ENCODE measurements at places on chromosomes 3 and 15.

DNA sequence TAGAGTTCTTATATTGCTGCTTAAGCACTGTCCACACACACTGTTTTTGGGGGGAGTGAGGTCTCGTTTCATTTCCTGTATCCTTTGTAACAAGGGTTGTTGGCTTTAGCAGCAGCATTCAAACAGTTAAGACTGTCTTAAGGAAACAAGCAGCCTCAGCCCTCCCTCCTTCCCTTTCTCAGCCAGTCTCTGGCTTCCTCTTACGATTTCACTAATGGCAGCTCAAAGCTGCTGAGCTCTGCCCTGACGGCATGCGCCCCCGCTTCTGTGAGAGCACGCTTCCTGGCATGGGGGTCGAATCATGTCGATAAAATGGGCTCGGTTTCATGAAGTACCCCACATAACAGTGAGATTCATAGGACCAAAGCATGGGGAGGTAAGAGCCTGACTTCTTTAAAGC, 105.0 kb downstream of the KLHL25 start:
- peak; percentile 17 for DNase-seq

DNA sequence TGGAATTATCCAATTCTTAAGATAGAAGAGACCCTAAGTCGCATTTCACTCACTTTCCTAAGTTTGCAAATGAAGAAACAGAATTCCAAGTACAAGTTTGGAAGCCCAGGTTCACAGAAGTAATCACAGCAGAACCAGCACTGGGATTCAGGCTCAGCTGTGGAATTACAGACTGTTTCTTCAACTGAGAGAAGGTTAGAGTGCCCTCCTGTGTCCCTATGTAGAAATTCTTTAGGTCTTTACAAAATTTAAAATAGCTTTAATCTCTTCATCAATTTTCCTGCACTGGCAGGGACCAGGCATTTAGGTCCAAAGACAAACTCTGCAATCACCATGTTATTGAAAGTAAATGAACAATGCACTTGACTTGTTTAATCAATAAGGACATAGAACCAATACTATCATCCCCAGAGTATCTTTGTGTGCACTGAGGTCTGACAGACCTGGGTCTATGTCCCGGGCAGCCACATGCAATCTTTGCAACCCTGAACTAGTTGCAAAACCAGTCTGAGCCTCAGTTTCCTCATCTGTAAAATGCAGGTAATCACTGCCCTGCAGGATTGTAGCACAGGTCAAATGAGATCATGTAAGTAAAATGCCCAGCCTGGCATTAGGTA, 96.3 kb upstream of the ZBED2 start:
- DNase-seq = peak; percentile 58

DNA sequence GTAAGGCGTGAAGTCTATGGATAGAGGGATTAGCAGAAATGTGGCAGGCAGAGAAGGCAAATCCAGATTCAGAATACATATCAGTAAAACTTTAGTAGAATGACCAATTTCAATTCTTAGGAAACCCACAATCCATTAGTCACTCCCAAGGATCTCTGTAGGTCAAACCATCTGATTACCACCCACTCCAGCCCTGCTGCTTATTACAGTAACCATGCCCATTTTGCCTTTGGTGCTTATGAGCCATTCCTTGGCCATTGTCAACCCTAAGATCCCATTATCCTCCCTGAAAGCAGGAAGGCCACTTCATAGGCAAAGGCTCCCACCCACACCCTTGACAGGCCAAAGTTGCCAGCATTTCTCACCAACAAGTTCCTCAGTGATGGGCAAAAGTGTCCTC, 5.1 kb upstream of the KLHL40 start:
- peak; percentile 15 for DNase-seq

DNA sequence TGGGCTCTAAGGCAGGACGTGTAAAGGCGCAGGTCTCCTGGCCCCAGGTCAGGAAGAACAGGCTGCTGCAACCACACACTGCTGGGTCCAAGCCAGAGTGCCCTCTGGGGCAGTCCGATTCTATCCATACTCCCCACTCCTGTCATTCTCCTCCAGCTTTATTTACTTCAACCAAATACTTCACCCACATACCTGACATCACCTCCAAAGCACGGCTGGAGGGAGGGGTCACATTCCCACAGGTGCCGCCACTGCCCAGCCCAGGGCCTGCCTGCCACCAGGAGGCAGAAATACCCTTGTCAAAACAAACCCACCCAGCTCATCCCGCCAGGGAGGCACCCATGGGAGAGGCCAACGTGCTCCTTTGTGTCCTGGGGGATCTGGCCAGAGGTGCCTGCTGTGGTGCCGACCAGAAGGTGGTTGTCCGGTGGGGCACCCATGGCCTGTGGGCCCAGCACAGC, 100.4 kb downstream of the DAPK2 start:
- peak; percentile 94 for DNase-seq

DNA sequence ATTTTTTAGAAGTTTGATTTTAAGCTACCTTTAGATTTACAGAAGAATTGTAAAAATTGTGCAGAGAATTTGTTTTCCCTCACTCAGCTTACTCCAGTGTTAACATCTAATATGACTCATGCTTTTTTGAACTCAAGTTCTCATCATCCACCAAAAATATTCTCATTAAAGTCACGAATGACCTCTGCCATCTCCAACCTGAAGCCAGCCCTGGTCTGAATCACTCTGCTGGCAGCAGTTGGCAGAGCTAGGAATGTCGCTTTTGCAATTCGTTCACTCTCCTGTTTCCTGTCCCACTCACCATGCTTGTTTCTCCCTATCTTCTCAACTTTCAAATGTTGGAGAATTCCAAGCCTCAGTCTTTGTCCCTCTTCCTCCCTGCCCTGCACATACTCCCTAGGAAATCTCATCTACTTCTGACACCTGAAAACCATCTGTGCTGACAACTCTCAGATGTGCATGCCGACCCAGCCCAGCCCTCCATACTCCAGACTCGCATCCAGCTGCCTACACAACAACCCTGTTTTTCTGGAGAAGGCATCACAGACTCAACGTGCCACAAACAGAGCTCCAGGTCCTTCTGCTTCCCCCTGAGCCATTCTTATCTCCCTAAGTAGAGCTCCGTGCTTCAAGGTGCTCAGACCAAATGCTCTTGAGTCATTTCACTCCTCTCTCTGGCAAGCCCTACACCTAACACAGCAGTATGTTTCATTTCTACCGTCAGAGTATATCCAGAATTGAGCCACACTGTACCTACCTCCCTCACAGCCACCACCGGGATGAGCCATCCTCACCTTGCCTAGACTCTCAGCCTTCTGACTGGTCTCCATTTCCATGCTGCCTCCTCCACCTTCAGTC, 24.9 kb downstream of the PRR23E start:
- peak; percentile 26 for DNase-seq

- no peak for DNase-seq
These were observed 36.2 kb downstream of the GAP43 start for GRCh38 chr3:115659253-115660220.

DNA sequence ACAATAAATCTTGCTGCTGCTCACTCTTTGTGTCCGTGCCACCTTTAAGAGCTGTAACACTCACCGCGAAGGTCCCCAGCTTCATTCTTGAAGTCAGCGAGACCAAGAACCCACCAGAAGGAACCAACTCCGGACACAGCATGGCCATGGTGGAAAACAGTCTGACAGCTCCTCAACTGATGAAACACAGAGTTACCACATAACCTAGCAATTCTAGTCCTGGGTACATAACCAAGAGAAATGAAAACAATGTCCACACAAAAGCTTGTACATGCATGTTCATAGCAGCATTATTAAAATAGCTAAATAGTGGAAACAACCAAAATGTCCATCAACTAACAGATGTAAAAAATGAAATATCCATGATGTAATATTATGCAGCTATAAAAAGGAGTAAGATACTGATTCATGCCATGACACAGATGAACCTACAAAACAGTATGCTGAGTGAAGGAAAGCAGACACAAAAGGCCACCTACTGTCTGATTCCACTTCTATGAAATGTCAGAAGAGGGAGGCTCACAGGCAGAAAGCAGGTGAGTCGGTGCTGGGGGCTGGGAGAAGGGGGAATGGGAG, 36.8 kb downstream of the VGLL4 start:
- DNase-seq = peak; percentile 71

GRCh38 chr3:43707998-43708397, 17.3 kb downstream of the ABHD5 start:
- peak; percentile 99 for DNase-seq

- DNase-seq = peak; percentile 89
These were observed 339.1 kb downstream of the FHIT start for GRCh38 chr3:60912142-60912541.

DNA sequence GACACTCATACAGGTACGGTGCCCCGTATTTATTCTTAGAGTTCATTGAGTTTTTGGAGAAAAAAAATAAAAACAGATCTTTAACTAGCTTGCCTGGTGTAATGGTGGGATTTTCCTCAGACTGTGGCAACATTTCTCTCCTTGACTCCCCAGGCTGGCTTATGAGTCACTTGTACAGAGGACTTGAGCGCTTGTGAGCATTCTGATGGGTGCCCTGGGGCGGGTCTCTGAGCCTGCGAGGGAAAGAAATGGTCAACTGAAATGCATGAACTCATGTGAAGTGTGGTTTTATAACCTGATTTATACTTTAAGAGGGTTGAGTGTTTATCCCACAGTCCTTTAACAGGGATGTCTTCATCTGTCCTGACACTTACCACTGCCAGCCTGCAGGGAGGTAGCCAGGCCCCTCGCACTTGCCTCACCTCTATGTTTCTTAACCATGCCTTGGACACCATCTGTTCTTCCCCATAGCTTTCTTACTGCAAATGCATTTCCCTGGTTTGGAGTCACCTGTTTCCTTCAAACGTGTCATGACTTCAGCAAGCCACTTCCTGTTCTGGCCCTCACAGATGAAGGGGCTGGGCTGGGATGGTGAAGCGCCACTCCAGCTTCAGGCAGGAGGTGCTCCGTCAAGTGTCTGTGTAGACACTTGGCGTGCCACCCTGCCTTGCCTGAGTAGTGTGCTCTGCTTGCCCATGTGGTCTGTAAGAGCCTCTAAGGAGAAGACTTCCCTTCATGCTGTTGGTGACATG, 118.7 kb downstream of the PDE8A start:
- no peak for DNase-seq

DNA sequence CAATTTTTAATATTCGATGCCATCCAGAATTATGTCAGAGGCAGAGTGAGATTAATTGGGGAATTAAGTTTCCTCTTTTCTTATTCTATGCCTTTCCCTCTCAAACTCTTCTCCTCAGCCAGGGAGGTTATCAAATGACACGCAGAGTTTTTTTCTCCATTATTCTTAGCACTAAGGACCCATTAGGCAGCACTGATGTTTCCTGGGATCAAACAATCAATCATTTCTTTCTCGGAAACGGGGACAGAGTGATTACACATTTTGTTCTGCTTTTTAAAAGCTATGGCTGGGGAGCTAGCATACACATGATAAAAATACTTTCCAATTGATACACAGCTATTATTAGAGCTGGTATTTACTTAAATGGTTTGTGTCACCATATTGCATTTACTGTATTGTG, 35.3 kb upstream of the PSMD6 start:
- no peak for DNase-seq

DNA sequence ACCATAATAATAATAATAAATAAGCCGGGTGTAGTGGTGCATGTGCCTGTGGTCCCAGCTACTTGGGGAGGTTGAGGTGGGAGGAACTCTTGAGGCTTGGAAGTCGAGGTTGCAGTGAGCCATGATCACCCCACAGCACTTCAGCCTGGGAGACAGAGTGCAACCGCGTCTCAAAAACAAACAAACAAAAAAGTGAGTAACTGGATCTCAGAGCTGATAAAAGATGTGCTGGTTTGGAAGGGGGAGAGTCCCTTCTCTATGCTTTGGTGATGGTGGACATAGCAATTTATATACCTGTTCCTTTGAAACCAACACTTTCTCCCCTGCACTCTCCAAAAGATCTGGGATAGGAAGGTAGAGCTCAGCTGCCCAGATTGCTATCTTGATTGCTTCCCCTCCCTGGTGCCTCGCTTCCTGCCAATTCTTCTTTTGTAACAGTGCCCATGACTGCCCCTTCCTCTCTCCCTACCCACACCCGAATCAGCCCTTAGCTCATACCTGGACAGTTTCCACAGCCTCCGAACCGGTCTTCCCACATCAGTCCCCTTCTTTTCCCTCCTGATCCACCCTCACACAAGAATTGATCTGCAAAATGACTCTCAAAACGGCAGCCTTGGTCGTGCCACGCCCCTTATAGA, 55.1 kb upstream of the UBE2E1 start:
- no peak for DNase-seq

- DNase-seq = no peak
These were observed 64.4 kb downstream of the USP13 start for GRCh38 chr3:179717219-179717618.

DNA sequence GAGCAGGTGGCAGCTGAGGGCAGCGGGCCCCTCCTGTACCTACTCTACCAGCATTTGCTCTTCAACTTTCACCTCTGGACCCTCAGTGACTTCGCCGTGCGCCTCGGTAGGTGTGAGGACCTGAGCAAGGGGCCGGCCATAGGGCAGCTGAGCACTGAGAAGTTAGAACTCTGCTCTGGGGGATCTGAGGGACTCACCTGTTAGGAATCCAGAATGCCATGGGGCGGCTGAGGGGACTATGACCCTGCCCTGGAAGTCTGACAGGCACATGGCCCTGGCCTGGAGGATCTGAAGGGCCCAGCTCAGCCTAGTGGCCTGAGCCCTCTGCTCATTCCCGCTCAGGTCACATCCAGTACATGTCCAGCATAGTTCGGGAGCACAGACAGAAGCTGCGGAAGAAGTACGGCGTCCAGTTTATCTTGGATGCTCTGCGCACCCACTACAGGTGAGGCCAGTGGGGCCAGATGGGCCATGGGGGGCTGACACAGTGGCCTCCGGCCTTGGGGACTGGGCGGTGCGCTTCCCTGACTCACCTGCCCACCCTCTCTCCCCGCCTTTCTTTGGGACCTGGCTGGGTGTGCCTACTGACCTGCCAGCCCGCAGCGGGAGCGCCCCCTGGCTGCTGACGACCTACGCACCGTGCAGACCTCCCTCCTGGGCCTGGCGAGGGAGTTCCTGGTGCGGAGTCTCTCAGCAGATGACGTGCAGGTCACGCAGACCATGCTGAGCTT, 18.8 kb downstream of the NBEAL2 start:
- DNase-seq = peak; percentile 69

- DNase-seq = no peak
These were observed 22.4 kb downstream of the LIPC start for GRCh38 chr15:58453931-58454793.

DNA sequence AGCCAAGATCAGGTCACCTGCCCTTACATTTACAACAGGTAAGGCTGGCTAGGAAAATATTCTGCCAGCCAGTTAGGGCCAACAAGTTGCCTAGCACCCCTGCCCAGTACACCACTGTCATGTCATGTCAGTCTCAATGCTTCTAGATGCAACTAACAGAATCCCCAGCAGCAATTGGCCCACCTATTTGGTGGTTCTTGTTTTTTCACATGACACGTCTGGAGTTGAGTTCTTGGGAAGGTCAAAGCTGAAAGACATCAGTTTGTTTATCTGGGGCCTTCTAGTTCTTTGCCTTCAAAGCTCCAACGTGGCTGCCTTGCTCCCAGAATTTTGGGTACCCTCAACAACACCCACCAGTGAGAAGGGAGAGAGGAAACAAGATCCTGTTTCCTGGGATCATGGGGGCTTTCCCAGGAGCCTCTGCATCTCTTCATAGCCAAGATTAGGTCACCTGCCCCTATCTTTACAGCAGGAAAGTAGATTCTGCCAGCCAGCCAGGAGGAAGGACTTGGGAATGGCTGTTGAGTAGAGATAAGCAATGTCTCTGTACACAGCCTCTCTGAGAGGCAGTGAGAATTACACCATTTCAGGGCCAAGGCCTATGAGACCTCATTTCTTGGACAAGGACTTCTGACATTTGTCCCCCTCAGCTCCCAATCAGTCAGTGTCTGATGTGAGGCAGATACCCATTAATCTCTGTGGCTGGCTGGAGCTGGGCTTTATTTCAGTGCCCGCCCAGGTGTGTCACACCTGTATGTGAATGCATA, 8.6 kb downstream of the GPX1 start:
- no peak for DNase-seq
